Breast epithelium (tissue), 4 donors: ENCODE measurements at places on chromosomes 2 and 18.

- DNase-seq: no peak
Measured at GRCh38 chr18:24982831-24983230, 369.1 kb downstream of the ZNF521 start.

GRCh38 chr2:69781321-69782248, 39.7 kb downstream of the ANXA4 start:
- no peak for DNase-seq

DNA sequence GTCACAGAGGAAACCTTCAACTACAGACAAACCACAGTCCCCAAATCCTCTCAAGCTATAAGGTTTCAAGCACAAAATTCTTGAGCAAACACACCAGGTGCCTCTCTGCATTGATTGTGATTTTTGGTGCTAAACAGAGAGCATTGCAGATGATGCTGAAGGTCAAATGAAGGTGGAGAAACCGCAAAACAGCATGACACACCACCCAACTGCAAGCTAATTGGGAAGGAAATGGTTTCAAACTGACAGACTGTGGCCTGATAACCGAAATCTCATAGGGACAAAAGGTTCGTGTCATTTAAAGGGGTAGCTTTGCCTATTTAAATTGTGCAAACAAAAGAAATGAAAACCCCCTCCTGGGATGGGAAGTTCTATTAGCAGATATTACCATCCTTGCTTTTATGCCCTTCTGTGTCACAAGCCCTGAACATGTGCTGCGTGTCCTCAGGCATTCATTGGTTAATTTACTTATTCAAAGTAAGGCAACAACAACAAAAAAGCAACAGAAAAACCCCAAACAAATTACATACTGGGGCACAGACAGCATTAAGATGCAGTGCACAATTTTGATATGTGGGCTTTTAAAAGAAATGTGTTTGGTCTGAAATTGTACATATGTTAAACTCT, 154.9 kb downstream of the AQP4 start:
- no peak for DNase-seq

DNA sequence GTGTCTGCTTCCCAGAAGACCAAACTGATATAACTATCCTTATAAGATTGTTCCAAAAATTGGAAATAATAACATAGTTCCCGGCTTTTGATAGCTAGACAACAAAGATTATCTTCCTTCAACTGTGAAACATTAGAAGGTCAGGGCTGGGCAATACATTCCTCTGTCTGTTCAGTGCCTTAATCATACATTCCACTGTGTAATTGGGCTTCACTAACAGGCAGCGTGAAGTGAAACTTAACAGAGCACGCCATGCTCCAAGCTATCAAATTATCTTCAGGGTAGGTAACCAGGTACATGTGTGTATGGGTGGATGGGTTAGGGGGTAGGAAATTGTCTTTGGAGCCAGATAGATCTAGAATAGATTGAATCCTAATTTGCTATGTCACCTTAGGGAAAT, 23.5 kb upstream of the ARL5A start:
- no peak for DNase-seq

GRCh38 chr2:58686776-58687175, 445.7 kb upstream of the FANCL start:
- DNase-seq: no peak

DNA sequence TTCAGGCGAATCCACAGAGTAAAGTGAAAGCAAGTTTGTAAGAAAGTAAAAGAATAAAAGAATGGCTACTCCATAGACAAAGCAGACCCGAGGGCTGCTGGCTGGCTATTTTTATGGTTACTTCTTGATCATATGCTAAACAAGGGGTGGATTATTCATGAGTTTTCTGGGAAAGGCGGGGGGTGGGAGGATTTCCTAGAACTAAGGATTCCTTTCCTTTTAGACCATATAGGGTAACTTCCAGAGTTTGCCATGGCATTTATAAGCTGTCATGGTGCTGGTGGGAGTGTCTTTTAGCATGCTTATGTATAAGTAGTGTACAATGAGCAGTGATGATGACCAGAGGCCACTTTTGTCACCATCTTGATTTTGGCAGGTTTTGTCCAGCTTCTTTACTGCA, 59.8 kb downstream of the SLC4A3 start:
- no peak for DNase-seq

DNA sequence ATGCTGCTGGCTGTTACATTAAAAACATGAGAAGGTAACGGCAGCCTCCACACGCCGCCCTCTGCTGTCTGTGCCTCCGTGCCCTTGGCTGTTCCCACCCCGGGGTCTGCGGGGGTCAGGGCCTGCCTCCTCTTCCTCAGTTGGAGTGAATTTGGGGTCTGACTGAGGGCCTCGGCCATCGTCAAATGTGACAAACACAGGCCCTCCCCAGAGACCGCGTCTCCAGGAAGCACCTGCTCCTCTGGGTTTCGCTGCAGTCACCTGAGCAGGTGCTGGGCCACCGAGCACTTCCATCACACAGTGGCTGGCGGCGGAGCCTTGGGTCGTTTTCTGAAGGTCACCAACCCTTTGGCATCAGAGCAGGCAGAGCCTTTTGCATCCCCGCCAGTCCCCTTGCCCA, 70.9 kb downstream of the NFATC1 start:
- no peak for DNase-seq

GRCh38 chr2:120765678-120766469, 30.2 kb downstream of the GLI2 start:
- peak; percentile 54 for DNase-seq
